Stimulated activated CD4-positive, alpha-beta T cell treated with anti-CD3 and anti-CD28 coated beads, Interleukin-1b, Interleukin-23, amount 100 ng/mL, for 1 hour (primary cell): ENCODE measurements at places on chromosomes 4 and X.

DNA sequence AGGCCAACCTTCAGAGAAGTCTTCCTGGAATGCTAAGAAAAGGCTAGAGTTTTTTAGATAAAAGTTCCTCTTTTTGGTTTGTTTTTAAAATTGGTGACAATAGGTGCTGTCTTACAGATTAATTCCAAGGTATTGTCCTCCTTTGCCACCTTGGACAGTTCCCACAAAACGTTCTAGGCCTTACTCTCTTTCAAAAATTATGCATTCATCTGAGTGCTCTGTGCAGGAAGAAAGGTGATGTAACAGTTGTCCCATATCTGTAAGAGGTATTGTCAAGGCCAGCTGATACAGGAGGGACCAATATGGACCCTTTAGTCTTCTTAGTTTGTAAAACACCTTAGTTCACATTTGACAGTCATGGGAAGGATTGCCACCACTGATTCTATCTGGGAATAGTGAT lies 15.9 kb upstream of the CXCL5 start:
- no peak for DNase-seq

- DNase-seq = no peak
Observed at GRCh38 chrX:8946563-8946962, 87.4 kb downstream of the FAM9B start.

DNA sequence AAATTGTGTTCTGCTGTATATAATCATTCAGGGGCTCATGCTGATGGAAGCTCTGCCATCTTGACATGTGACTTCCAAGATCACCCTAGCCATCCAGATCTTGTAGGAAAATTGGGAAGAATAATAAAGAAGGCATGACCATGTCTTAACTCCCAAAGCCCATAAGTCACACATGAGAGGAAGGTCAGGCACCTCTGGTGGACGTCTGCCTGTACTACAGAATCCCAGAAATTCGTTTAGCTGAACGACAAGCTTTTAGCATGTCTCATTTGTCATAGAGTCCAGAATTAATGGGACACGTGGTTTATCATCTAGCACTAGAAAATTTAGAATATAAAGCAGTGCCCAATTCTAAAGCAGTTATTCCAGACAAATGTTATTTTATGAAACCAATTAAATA lies 212.7 kb downstream of the CENPC start:
- DNase-seq = no peak

DNA sequence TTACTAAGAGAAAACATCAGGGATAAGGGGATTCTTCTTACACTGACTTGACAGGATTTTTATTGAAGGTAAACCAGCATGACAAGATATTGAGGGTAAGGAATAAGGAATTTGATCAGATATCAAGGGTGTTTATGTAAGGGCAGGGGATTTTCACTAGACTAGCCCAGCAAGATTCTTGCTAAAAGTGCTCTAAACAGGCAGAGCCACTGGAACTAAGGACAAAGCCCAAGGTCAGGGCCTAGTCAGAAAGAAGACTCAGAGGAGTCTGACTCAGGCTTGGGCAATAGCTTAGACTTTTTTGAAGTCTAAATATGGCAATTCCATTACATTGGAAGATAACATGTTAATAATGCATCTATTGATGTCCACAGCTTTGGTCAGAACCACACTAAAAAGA lies 6.5 kb upstream of the GLRA3 start:
- DNase-seq = no peak

DNA sequence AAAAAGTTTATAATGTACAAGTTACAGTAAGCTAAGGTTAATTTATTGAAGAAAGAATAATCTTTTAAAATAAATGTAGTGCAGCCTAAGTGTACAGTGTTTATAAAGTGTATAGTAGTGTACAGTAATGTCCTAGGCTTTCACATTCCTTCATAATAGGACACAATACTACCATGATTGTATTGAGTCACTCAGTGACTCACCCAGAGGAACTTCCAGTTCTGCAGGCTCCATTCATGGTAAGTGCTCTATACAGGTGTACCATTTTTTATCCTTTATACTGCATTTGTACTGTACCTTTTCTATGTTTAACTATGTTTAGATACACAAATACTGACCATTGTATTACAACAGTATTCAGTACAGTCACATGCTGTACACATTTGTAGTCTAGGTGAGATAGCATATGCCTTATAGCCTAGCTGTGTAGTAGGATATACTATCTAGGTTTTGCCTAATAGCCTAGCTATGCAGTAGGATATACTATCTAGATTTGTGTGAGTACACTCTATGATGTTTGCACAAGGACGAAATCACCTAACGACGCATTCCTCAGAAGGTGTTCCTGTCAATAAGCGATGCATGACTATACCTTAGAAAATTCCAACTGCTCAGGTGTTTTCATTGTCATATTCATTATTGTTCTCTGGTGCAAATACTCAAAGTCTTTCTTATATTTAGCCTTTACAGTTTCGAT lies 5.5 kb upstream of the TMEM255A start:
- no peak for DNase-seq

DNA sequence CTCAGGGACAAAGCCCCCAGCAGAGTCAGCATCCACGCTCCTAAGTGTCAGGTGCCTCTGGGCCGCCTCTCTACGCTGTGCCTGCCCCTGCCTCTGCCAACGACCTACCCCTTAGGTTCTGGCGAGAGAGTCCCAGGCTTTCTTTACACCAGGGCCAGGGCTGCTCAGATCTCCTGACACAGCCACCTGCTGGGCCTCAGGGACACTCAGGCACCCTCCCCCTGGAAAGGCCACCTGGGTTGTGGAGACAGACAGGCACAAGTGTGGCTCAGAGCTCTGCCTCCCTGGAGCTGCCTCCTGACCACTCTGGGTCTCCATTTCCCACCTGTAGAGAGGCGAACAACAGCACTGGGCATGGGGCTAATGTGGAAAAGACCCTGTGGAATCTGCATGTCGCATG lies 90.0 kb upstream of the ADRA2C start:
- no peak for DNase-seq

DNA sequence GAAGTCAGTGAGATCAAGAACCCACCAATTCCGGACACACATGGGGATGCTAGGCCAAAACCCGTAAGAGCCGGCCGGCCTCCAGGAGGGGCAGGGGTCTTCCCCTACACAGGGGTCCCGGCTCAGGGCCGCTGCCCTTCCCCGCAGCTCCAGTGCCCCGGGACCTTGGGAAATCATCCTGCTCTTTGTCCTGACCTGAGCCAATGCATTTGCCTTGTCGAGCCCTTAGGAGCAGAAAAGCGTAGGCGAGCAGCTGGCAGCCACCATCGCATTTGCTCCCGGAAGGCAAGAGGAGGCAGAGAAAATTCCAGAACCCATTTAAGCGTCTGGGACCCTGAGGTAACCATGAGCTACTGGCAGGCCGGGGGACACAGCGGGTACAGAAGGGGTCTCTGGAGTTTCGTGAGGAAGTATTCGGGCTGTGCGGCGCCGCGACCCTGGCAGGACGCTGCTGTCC lies 7.4 kb upstream of the TNIP2 start:
- no peak for DNase-seq

DNA sequence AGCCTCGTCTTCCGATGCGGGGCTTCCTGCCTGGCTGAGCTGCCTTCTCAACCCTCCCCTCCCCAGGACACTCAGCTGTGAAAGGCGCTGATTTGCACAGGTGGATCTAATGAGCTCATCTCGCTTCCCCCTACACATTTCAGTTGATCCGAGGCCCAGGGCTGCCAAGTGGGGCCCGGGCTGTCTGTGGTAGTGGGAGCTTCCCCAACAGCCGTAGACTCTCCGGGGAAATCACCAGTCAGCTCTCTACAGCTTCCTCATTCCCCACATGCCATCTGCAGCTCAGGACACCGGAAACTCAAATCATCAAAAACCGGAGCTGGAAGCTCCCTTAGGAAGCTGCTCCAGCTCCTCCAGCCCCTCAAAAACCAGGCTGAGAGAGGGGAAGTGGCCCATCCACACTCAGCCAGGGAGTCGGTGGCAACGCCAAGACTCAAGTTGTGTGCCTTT lies 56.2 kb downstream of the SMIM20 start:
- DNase-seq = no peak
